CD4-positive, alpha-beta T cell treated with Interleukin-2 at 100 ng/mL for 4 hours (primary cell): ENCODE measurements at places on chromosomes 1 and 21.

- no peak for DNase-seq
These were observed 265.0 kb upstream of the USP24 start for GRCh38 chr1:55480029-55480795.

DNA sequence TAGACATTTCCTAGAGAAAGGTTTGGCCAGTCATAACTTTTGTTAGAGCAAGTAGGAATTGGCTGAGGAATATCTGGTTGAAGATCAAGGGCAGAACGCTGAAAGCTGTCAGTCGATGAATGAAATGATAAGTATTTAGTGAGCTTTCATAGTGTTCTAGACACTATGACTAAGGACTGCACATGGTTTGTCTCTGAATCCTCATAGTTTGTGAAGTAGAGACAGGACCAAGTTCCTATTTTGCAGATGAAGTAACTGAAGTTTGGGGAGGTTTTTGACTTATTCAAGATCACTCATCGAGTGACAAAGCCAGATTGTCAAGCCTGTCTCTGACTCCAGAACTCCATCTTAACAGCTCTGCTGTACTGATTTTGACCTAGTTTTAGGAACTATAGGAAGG, 4.7 kb downstream of the ELOA start:
- no peak for DNase-seq

DNA sequence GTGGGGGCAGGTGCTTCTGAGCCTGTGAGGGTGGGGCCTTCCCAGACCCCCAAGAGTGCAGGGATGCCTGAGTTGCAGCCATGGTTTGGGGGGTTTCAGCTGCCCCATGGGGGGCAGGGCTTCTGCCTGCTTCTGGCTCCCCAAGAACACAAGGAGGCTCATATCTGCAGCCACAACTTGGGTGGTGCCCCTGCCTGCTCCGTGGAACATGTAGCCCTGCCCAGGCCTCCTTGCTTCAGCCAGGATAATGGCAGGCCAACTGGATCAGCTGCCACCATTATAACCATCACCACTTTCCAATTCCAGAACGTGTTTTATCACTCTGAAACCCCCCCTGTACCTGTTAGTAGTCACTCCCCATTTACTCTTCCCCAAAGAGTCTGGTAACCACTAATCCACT, 14.0 kb downstream of the ZBTB40 start:
- DNase-seq: no peak

- no peak for DNase-seq
These were observed 89.3 kb upstream of the AKT3 start for GRCh38 chr1:243939167-243939848.

DNA sequence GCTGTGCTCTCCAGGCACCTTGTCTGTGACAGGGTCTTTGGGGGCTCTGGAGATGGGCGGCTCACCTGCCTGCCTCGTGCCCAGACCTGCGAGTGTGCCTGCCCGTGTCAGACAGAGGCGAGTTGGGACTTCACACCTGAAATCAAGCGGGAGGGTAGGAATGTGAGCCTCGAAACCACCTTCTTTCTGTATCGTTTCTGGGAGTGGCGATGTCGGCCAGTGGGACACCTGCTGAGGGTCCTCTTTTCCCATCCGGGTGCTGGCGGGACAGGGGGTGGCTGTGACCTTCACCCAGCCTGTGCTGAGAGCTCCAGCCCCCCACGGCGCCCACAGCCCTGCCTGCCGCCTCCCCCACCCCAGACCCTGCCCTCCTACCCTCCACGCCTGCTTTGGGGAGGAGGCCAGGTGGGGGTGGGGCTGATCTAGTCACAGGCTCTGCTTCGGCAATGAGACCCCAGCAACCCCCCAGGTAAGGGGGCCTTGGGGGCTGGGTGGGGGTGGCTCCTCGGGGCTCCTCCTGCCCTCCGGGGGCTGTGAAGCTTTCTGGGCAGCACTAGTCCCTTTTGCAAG, 15.6 kb upstream of the FAAP20 start:
- no peak for DNase-seq

GRCh38 chr1:9755441-9755995, 68.2 kb downstream of the CLSTN1 start:
- no peak for DNase-seq

DNA sequence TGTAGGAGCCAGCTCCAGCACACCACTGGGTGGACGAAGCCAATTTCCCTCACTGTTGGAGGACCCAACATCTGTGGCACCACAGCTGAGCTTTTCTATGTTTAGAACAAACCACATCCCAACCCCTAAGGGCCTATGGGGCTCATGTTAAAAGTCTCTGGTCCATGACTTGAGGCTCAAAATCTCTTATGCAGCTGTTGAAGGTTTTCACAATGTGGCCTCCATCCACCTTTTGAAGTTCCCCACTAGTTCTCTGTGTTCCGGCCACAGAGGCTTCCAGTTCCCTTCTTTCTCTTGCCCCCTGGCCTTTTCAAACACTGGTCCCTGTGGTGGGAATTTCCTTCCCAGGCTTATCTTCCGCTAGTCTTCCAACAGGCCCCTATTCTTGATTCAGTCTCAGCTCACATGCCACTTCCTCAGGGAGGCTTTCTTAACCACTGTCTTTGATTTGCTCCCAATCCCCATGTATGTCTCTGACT, 3.9 kb upstream of the IFNLR1 start:
- DNase-seq: no peak

DNA sequence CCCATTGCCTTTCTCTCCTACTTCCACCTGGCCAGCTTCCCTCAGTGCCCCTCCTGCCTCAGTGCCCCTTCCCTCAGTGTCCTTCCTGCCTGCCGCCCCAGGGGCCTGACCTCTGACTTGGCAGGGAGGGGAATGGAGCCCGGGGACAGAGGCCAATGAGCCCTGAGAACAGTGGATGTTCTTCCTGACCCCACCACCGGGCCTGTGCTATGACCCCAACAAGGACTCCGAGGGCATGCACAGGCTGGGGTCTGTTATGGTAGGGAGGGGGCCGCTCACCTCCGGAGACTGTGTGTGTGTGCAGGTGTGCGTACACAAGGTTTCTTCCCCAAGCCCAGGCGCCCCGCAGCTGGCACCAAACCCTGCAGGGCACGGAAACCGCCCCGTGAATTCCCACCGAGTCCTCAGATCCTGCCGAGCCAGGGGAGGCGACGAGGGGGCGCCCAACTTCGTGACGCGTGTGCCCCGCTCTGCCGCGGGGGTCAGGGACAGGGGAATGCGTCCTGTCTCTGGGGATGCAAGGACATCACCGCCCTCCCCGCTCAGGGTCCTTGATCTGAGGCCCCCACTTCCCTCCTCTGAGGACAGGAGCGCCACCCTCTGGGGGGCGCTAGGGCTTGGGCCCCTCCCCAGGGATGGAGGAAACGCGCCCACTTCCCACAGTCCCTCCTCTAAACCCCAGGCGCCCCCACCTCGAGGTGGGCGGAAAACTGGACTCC, 766 bp downstream of the RAP1GAP start:
- DNase-seq: no peak

- DNase-seq: no peak
These were observed 29.0 kb downstream of the ETS2 start for GRCh38 chr21:38834725-38835124.

GRCh38 chr1:229034342-229034741, 236.6 kb upstream of the RAB4A start:
- no peak for DNase-seq

GRCh38 chr1:111354584-111354983, 63.9 kb downstream of the CHIA start:
- DNase-seq: peak; percentile 49

DNA sequence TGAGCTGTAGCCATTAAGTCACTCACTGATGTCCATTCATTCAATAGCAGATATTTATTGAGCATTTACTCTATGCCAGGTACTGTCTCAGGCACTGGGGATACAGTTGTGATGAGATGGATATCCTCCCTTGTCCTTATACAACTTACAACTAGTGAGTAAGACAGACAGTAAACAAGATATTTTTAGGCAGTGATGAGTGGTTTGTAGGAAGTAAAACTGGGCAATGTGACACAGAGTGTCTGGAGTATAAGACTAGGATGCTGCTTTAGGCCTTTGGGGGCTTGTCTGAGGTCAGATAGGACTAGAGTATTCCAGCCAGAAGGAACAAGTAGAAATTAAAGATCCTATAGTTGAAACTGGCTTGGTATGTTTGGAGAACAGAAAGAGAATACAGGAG, 41.4 kb downstream of the NOS1AP start:
- DNase-seq: no peak

DNA sequence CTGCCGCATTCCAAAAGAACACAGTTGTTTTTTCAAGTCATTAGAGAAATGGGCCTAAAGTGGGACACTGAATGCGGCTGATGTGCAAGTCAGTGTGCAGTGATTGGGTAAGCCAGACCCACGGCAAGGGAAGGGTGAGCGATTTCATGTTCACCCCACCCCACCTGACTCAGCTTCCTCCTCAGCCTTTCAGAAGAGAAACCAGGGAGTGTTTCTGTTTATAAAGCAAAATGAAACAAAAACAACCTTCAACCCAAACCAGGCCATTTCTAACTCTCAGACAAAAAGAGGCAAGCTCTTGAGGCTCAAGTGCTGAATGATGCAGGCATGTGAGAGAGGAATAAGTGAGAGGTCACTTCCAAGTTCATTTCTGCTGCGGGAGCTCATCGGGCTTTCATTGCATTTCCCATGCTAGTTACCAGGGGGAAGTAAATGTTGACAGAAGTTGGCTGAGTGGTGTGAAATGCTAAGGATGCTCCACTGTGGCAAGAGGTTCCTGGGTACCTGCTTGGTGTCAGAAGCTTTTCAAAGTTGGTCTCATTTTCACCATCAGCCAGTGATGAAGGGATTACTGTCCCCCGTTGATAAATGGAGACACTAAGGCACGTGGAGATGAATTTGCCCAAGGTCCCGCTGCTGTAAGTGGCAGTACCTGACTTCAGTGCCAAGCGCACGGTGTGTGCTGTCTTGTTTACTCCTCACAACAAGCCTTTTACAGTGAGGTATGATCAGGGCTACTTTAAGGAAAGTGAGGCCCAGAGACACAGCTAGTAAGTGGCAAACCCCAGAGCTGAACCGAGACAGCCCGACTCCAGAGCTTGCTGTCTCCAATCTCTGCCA, 29.1 kb downstream of the STPG1 start:
- DNase-seq: peak; percentile 57

DNA sequence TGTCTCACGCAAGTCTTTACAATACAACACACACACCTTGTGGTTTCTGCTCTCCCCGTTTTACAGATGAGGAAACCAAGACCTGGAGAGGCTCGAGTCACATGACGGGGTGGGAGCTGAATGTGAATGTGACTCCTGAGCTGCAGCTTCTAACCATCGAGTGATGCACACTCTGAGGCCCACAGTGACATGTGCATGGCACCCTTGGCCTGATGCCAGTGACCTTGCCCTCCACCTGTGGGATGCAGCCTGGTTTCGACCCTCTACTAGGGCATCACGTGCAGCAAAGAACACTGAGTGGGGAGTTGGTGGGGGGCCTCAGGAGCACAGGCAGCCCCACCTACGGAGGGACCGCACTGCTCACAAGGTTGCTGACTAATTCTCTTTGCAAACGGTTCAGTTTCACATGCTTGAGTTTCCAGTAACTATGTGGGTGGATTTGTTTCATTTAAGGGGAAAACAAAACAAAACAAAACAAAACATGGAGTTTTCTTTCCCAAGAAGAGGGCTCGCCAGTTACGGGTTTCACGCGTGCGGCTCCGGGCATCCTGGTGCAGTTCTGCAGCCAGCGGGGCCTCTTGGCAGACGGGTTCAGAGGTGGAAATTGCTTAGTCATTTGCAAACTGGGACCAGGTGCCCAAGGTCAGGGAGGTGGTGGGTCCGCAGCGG, 22.9 kb downstream of the SPSB1 start:
- peak; percentile 4 for DNase-seq

DNA sequence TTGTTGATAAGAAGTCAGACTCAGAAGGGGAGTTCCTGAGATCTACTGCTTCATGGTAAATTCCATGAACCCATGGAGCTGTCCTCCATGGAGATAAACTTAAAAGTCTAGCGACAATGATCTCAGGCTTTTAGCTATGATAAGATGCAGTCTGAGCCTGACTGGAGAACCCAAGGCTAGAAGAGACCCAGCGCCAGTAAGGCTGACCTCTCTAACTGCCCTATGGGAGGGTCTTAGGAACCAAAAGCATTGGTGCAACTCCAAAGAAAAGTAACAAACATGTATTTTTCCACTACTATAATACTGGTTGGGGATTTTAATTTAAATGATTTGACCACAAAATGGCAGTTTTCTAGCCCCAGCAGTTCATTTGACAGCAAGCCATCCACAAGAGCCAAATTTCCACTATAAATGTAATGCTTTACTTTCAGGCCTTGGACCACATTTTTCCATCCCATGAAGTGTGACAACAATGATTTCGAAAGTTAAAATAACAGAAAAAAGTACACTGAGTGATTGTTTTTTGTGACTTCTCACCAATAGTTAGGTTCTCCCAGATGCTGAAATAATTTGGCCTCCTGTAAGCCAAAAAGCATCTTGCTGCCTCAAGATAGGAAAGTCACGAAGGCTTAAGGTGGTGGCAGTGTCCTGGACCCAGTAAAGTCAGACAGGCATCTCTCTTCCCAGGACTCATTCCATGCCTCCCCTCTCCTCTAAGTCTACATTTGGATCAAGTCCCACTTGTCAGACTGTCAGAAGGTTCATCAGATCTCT, 43.1 kb upstream of the EXOSC10 start:
- no peak for DNase-seq

DNA sequence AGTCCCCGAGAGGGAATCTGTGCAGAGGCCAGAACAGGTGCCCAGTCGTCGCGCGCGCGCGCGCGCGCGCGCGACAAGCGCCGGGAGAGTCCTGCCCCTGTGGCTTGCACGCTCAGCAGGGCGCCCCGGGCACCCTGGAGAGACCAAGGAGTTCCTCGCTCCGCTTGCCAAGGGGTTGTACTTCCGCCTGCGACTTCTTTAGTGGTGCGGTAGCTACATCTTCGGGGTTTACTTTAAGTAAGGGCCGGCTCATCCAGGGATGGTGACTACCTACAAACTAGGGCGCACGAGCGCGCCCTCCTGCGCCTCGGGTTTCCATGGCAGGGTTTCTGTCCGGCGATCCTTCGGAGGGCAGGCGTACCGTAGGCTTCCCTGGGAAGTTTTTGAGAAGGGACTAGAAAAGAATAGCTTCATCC, 1.4 kb downstream of the LHX4 start:
- no peak for DNase-seq

DNA sequence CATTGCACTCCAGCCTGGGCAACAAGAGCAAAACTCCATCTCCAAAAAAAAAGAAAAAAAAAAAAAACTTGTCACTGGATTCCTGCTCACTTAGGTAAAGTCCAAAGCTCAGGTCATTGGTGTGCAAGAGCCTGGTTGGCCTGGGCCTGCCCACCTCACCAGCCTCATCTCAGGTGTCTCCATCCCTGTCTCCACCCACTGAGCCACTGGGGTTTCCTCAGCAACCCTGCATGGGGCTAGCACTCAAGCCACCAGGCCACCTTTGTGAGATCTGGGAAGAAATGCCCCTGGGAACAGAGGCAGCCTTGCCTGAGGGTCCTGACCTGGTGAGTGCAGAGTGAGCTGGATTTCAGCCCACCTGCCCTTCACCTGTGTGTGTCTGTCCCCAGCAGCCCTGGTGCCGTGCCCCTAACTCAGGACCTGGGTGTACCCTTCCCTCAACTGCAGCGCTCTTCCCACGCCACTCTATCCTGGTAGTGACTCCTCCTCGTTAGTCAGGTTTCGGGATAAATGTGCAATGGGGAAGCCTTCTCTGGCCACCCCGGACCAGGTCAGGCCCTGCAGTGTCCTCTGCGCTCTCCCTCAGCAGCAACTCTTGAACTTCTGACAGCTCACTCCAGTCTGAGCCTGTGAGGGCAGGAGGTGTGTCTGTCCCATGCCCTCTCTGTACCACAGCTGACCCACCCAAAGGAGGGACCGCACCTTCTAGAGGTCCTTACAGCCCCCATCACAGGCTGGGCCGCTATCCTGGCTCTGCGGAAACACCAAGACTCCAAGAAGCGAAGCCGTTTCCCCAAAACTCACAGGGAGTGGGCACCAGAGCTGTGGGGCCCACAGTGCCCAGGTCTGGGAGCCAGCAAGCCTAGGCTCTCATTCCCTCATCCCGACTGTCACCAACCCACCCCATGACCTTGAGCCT, 3.3 kb downstream of the PDZK1IP1 start:
- no peak for DNase-seq
